NCI-H524 (cell line): ENCODE measurements at places on chromosomes 6 and 20.

DNA sequence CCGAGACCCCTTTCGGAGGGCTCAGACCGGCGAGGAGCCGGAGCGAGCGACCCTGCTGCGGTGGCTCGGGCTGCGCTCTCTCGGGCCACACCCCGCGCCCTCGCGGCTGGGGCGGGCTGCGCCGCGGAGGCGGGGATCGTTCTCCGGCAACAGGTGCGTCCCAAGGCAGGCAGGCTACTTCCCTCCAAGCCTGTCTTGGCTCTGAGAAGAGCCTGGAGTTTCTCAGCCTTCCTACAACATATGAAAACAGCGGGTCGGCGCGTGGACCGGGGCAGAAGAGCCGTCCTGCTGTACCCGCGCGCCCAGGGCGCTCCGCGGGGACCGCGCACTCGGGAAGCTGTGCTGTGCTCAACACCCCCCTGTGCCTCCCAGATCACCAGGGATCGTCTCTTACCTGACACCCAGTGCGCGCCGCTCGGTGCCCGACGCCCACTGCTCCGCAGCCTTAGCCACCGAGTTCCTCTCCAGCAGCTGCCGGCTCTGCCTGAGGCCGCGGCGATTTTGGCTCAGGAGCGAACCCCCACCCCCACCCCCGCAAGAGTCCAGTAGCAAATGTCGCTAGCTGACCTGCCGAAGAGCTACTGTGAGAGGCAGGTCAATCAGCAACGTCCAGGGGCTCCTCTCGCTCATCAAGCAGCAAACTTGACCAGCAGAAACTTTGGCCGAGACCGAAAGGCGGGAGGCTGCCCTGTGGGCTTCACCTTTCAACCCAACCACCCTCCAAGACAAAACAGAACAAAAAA is 3.7 kb upstream of the OLIG3 start:
- peak; percentile 48 for DNase-seq

GRCh38 chr20:47253872-47254271 is 102.6 kb downstream of the ZMYND8 start:
- no peak for DNase-seq

DNA sequence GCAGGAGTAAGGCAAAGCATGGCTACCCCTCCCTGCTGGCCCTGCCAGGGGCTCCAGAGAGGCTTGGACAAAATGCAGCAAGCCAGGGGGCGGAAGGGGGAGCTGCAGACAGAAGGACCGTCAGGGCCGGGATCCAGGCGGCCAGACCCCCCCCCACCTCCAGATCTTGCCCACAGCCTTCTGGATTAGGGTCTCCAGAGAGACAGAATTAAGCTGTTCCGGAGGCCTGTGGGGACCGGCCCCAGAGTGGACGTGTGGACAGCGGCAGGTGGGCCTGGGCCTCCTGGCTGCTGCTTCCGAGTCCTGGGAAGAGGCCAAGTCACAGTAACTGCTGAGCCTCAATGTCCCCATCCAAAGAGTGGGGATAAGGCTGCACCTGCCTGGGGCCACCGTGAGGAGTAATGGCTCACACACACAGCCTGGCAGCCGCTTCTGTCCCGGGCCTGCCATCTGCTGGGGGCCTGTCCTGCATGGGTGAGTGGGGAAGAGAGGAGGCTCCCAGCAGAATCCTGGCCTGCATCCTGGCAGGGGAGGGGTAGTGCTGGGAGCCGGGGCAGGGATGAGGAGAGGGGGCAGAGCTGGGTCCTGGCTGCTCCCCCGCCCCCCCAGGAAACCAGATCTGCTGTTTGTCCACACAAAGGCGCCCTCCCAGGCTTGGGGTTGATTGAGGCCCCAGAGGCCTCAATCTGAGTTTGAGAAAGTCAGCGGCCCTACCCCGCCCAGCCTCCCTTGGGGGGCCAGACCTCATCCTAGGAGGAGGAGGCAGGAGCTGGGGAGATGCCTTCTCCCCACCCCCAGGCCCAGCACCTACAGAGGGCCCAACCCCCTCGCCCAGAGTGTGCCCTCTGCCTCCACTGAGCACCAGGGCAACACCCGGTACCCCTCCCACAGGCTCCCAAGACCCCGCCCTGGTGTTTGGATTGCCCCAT is 3.9 kb downstream of the LAMA5 start:
- DNase-seq, result peak; percentile 44

GRCh38 chr6:157380458-157380778 is 572 bp upstream of the ZDHHC14 start:
- no peak for DNase-seq

- DNase-seq, result no peak
These were observed 217.1 kb downstream of the ALDH8A1 start for GRCh38 chr6:134732763-134733162.
